Uterine smooth muscle cell (primary cell): ENCODE measurements at places on chromosomes 6 and 20. TPM values are rescaled to one million over a fixed set of nuclear protein-coding genes. Genes with fewer than 3 reads are reported as not detected.

The TREML1 gene
- not detected in 2 replicates for total RNA-seq

The CALHM4 gene
- not detected in 2 replicates for total RNA-seq

The PTPRT gene
- under 0.01 TPM in 1 of 2 replicates, not detected in the other for total RNA-seq

The ZNF322 gene
- total RNA-seq, result 15.5 and 18.9 TPM in 2 replicates
